Activated T-cell treated with anti-CD3 and anti-CD28 coated beads, Interleukin-2, amount 50 U/mL, for 48 hours (primary cell): ENCODE measurements at places on chromosomes 1 and 21.

DNA sequence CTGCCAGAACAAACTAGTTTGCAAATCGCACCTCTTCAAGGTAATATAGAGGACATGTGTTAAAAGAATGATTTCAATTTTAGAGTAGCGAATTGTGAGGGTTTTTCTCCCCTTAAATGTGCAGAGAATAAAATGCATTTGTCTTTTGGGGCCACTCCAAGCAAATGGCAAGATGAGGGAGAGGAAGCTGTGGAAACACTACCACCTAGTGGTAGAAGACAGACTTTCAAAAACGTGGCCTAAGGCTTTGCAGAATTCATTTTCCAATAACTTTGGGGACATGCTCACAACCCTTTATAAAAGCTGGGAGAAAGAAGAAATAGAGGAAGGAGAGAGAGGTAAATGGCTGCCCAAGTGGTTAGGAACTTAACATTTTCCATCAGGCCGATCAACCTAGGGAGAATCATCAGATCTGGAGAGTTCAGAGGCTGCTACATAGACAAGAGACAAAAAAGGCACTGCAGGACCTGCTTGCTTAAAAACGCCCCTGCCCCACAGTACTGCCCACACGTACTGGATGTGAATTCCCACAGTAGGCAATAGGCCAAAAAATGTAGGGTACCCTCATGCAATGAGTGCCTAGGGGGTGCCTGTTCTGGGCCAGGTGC, 15.7 kb upstream of the RCAN1 start:
- no peak for DNase-seq

GRCh38 chr1:226589008-226589733, 40.6 kb downstream of the STUM start:
- DNase-seq = no peak

GRCh38 chr1:209850342-209850979, 22.7 kb downstream of the UTP25 start:
- DNase-seq = peak; percentile 63

DNA sequence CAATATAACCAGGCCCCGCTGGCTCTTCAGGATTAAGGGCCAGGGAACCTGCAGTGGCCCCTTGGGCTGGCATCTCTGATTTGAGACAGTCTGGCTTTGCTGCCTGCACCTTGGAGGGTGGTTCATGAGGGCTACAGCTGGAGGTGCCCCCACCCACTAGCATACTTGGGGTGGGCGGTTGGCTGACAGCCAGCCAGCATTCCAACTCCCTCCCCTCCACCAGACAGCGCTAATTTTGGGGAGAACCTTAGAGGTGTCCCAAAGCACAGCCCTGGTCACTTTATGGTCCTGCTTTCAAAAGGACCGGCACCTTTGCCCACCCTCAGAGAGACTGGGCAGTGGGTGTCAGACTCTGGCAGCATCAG, 180.7 kb upstream of the VAMP3 start:
- DNase-seq = no peak

DNA sequence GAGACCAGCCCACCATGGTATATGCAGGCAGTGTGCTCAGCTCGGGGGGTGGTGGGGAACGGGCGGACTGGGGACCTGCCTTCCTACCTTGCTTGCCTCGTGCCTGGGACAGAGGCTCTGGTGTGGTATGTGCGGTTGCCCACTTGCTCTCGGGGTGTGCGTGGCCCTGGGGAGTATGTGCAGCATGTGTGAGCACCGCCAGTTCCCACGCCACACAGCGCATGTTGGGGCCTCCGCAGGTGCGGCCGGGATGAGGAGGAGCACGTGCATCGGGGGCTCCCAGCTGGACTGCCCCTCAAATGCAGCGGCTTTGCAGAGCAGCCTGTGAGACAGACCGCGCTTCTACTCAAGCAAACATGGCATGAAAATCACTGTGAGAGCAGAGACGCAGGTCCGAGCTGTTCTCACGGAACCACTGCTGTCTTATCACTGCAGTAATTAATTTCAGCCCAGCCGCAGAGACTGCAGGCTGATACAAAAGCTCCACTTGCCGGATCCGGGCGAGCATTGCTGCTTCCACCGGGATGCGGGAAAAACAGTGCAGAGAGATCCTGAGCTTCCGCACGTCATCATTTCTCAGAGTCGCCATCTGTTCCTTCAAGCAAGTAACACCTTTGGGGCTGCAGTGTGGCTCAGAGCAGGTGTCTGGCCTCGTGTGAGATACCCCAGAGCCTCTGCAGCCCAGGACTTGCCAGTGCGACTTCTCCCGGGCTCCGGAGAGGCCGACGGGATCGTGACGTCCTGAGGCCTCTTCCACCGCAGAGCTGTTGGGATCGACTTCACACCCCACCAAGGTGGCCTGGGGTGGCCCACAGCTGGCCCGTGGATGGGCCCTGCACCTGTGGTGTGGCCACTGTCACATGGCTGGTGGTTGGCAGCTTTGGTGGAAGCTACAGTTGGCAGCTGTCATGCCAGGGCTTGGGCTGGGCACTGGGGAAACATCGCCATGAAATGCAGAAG, 92.6 kb upstream of the ACTRT2 start:
- no peak for DNase-seq

GRCh38 chr1:118825619-118826018, 162.5 kb downstream of the TBX15 start:
- no peak for DNase-seq

DNA sequence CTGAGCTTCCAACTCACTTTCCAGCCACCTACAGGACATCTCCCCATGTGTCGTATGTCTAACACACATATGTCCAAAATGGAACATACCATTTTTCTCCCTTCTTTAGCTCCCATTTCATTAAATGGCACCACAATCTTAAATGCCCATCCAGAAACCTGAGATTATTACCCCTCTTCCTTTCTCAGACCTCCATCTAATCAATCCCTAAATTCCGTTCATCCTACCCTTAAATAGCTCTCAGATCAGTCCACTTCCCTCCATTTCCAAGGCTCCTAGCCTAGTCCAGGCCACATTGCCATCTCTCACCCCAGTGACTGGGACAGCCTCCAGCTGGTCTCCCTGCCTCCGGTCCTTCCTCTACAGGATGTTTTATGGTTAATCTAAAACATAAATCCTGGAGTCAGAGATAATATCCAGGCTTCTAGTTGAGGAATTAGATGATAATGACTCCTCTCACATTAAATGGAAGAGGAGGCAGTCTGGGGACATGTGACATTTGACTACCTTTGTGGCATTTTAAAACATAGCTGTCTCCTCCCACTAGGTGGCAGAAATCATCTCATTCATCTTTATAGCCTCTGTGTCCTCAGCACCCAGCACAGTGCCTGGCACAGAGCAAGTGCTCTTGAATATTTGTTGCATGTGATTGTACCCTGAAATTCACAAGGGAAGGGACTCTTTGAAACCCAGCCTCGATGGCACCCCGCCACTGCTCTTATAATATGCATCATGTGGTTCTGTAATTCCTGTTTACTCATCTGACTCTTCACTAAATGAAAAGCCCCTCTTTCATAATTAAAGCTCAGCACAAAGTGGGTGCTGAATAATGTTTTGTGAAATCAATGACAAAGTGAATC, 102.3 kb downstream of the TMEM53 start:
- peak; percentile 24 for DNase-seq

DNA sequence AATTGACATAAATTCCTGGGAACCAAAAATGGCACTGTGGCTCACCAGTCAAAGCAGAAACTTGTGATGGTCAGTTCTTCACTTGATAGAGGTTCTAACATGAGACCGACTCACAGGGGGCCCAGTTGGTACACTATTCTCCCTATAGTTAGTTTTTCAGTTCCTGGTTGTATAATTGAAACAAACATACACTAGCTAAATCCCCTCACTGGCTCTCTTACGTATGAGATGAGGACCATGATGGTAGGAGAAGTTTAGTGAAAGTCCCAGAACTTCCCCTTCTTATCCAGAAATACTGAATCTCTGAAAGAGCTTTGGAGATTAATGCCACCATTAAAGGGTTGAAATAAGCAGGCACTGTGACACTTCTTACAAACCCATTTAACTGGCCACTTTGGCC, 2.8 kb upstream of the S100B start:
- no peak for DNase-seq

DNA sequence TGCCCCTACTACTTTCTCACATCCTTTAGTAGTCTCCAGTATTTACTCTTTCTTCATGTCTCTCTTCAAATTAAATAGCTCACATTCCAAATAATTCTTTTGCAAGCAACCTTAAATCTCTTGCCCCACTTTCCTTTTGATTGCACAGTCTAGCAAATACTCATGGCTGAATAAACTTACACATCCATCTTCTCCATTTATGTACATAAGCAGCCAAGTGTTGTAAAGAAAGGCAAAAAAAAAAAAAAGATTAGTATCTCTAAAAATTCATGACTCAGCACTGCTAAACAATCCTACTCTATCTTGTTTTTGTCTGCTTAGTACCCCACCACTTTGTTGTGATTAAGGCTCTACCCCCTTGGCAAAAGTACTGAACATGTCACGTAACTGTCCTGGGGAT, 42.6 kb downstream of the F13B start:
- no peak for DNase-seq

DNA sequence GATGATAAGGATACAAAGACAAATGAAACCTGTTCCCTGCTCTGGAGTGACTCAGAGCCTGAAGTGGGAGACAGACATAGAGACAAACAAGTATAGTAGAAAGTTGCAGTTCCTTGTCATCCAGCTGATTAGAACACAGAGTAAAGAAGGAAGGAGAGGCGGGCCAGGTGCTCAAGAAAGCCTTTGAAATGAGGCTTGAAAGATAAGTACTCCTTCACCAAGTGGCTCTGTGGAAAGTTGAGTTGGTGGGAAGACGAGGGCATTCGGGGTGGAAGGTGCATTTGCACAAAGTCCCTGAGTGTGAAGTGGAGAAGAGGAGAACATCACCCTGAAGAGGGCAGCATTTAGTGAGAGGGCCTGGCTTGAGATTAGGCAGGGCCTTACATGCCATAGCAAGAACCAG, 17.0 kb downstream of the MARK1 start:
- no peak for DNase-seq

DNA sequence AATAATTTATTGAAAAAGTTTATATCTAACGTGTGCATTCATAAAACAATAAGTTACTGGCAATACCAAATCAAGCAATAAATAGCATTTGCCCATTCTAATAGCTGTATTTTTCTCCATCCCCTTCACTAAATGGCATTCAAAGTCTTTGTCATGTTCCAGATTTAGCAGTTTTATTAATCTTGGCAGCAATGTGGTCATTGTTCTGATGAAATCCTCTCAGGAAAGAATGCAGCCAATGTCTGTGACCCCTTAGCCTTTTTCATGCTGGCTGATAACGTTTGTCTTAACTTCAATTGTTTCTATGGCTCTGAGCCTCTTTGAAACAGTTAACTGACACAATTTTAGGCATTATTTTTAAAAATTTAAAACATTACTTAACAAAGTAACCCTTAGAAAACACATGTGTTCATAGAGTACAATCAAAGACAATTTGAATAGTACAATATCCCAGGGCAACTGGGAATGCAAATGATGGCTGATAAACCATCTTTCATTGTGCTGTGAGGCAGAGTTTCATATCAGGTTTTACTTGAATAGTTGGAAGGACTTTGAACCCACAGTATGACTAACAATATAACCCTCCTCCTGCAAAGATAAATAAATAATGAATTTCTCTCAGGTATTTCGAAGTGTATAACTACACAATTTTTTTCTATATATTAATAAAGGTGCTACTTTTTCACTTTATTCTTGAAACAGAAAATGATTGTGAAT, 217.5 kb downstream of the LRRIQ3 start:
- no peak for DNase-seq

GRCh38 chr1:1399872-1400575, 889 bp upstream of the CCNL2 start:
- peak; percentile 62 for DNase-seq

GRCh38 chr1:21344750-21345443, 54.6 kb upstream of the ECE1 start:
- peak; percentile 52 for DNase-seq

- no peak for DNase-seq
Measured at GRCh38 chr1:58927041-58927721, 143.3 kb upstream of the JUN start.

DNA sequence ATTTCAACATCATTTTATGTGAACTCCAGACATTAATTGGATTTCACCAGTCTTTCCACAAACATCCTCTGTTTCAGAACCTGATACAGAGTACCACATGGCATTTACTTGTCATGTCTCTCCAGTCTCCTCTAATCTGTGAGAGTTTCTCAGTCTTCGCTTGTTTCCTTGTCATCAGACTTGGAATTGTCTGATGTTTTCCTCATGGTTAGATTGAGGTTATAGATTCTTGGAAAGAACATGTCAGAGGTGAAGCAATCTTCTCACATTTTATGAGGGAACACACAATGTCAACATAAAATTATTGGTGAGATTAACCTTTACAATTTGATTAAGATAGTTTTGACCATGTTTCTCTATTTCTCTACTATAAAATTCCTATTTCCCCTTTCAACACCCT, 74.9 kb upstream of the TMPRSS15 start:
- DNase-seq = no peak

GRCh38 chr1:76247261-76247852, 172.8 kb downstream of the ST6GALNAC3 start:
- no peak for DNase-seq

GRCh38 chr1:91884459-91885212, 1.3 kb downstream of the TGFBR3 start:
- DNase-seq = peak; percentile 64

- no peak for DNase-seq
Measured at GRCh38 chr1:94898491-94899385, 28.2 kb downstream of the CNN3 start.

DNA sequence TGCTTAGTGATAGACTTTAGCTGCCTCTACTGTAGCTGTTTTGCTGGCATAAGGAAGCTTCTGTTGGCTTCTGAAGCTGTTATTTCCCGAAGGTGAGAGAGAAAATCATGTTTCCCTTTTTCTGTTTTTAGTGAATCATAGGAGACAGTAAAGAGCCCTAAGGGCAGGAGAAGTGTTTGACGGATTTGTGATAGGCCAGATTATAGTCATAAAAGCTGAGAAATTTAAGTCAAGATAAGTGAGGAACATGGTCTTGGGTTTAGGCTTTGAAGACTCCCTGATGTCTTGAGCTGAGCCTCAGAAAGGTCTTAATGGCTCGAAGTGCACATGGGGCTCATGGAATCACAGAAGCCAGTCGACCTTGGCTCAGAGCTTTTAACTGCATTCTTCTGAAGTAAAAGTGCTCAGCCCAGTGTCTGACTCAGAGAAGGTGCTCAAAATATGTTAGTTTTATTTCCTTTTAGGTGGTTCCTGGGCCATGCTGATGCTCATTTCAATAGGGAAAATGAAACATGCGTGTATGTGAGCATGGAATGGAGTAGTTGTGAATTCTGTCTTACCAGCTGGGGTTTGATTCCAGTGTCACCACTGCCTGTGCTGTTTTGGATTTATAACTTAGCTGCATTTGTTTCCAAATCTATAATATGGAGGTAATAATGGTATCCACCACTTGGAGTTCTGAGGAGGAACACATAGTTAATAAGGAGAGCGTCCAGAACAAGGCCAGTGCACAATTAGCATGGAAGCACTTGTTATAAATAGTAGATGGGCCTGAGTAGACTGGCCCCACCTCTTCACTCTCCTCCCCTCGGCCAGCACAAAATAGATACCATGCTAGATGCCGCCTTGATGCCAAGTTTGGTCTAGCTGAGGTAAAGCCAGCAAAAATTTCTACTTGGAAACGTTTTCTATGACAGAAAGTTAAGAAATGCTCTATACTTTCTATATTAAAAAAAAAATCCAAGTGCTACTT, 99.2 kb downstream of the C1orf21 start:
- no peak for DNase-seq

GRCh38 chr1:160978510-160978927, 23.9 kb upstream of the ITLN2 start:
- DNase-seq = no peak
